ENCODE measurements at places on chromosomes 5 and 9.

DNA sequence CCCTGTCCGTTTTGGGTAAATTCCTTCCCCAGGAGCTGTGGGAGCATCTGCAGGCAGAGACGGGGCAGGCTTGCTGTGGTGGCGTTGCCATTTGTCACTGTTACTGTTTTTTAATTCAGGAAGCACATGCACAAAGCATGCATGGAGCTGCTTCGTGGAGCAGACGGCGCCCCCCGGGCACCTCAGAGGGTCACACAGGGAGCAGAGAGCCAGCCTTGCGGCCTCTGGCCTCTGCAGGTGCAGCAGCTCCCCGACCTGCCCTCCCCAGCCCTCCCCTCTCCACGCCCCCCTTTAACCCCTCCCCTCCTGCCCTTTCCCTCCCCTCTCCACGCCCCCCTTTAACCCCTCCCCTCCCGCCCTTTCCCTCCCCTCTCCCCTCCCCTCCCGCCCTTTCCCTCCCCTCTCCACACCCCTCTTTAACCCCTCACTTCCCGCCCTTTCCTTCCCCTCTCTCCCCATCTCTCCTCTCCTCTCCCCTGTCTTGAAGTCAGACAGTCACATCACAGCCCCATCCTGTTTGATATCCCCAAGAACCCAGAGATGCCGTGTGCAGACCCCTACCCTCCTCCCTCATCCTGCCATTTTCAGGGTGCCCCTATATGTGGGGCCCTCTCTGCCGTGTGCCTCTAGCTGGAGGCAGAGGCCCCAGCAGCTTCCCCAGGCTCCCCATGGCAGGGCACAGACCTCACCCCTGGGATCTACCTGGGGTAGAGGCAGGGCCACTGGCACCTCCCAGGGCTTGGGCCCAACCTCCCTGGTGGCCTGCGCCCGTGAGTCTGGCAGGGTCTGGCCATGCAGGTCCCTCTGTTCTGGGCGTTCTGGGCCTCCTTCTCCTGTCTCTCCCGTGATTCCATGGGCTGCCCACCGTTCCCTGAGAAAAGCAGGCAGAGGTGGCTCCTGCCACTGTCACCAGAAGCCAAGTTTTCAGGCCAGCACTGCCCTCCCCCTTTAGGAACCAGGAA is 29.6 kb upstream of the UBAC1 start:
- DNase-seq, result peak; percentile 29

GRCh38 chr9:126439402-126439765 is 112.8 kb downstream of the MVB12B start:
- DNase-seq, result no peak

- DNase-seq, result no peak
These were observed 36.1 kb upstream of the SSBP2 start for GRCh38 chr5:81786991-81787390.

DNA sequence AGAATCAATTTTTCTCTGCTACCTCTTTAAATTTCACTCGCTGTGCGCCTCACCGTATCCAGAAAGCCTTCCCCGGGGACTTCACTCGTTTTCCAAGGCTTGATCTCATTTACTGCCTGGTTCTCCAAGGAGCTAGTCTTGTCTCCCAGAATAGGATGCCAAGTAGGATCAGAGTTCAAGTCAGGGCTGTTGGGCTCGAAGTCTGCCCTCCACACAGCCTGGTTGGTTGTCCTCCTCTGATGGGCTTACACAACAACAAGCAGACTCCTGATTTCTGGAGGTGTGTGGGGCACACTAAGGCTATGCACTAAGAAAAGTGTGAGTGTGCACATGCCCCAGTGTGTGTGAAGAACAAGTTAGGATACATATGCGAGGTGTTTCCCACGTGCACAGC is 14.0 kb upstream of the TNIP1 start:
- DNase-seq, result no peak

DNA sequence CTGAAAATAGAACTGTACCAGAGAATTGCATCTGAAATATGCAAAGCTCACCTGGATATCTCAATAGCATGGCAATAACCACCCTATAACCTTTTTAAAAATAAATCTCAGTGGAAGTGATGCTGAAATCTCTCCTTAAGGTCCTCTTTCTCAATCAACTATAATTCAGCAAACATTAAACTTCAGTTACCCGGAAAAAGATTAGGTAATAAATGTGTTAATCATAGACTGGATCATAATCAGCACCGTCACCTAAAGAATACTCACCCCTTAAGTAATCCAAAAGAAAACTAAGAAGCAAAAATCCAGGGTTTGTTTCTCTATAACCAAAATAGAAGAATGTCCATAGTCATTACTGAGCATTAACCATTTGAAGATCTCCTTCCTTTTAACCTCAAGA is 44.3 kb upstream of the DENND4C start:
- no peak for DNase-seq

DNA sequence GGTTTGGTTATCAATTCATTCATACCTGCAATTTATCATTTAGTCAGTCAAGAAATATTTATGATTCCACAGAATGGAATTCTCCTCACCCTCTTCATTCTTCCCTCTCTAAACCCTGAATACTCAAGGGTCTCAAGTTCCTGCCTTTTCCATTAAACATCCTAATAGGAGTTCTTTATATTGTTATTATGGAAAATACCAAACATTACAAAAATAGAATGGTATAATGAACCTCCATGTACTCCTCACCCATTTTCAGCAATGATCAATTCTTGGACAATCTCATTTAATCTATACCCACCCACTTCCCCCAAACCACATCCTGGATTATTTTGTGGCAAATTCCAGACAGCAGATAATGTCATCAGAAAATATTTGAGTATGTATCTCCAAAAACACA is 74.5 kb downstream of the ADAMTS12 start:
- no peak for DNase-seq

DNA sequence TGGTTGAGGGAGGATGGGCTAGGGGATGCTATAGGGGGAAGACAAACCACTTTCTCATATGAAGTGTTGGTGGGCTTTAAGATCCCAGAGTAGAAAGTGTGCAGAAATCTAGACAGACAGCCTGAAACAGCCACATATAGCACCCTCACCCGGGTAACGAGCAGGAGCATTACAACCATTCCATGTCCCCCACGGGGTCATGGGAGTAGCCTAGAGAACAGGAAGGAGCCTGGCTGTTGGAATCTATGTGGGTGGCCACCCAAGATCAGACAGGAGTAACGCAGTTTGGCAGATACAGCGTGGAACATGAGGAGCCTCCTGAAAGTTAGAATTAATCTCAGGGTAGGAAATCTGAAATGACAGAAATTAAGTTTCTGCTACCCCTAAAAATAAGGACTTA is 146.1 kb upstream of the RAI14 start:
- DNase-seq, result no peak

DNA sequence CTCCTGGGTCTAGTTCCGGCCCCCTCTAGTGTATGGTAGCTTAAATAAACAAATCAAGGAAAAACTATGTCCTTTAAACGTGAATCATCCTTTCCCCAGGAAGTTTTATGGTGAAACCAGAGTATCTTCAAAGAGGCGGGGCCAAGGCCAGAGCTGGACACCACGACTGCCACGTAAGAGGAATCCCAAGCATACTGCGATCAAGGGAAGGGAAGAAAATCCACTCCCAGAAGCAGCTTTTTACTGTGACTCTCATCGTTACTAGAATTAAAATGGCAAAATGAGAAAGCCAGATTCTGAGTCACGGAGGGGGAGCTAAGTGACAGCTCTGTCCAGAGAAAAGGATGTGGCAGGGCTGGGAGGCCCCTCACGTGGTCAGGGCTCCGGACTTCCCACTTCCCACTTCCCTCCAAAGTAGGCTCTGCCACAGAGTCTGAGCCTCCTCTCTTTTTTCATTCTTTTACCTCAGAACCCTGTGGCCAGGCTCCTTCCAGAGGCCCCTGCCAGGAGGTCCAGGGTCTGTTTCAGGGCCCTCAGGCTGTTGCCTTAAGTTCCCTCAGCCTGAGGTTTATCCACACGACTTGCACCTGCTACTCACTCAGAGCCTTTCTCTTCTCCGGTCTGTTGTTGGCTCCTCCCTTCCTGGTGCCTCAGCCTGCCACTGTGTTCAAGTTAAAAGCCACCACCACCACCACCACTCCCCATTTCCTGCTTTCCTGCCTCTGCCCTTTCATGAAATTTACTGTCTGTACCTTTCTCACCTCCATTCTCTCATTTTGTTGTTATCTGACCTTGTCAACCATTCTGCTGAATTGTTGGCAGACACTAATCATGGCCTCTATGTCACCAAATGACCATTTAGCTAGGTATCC is 1.4 kb upstream of the GLRX start:
- DNase-seq, result no peak

DNA sequence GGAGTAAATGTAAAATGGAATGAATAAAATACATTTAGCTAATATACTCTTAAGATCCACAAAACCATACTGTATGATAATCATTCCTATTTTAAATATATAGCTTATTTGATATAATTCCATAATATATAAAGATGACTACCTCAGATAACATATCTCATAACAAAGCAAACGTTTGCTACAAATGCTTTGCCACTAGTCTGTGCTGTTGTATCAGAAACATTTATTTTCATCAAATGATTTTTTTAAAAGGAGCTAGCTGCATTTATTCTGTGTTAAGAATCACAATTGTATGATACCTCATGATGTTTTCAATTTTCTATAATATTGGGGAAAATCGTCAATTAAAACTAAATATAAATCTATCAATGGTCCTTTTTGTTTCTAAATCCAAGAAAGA is 567.2 kb downstream of the PTPRD start:
- DNase-seq, result no peak

DNA sequence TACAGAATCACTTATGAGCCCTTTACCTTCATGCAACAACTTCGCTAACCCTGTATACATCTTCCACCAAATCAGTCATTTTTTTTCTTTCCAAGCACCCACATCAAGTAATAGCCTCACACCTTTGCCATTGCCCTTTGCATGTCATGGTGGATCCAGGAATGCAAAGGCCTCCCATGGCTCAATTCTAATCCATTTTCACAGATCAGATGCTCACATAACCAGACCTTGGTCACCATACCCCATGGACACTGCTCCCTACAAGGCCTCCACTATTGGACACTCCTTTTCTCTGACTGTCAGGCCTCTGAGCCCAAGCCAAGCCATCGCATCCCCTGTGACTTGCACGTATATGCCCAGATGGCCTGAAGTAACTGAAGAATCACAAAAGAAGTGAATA is 179.5 kb downstream of the RASEF start:
- no peak for DNase-seq

- DNase-seq, result no peak
These were observed 45.9 kb downstream of the PDE8B start for GRCh38 chr5:77256406-77256805.

- no peak for DNase-seq
These were observed at the start of gene FOXE1 for GRCh38 chr9:97853056-97853843. Gene FOXE1, plus strand, starts transcription at chr9:97853226. Its CDS starts 689 bp downstream, at chr9:97853915.

GRCh38 chr9:93082841-93083411 is 13.1 kb upstream of the CARD19 start:
- no peak for DNase-seq

DNA sequence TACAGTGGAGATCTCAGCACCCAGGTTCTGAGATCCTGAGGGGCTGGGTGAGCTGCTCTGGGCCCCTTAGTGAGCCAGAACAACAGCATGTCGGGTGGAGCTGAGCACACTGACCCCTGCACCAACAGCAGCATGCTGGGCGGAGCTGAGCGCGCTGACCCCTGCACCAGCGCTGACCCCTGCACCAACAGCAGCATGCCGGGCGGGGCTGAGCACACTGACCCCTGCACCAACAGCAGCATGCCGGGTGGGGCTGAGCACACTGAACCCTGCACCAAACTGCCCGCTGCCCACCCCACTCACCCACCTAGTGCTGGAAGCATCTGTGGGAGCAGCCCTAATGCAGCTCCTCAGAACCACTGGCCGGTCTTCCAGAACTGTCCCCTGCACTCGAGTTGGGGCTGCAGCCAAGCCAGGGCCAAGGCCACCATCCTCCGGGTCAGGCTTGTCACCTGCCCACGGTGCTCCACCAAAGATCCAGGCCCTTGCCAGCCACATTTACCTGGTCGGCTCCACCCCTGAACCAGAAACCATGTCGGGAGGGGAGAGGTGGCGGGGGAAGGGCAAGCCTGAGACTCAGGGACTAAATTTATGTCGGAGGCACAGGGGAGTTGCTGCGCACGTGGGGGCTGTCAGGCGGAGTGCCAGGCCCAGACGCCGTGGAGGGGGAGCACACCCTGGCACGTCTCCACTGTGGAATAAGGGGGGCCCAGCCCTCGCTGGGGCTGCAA is 80.3 kb downstream of the ADAMTS2 start:
- no peak for DNase-seq

All from activated T-cell treated with anti-CD3 and anti-CD28 coated beads for 4 hours (primary cell).